Midbrain (tissue), 1 donor: ENCODE measurements at places on chromosomes 3 and 15.

- peak; percentile 40 for DNase-seq
Measured at GRCh38 chr3:160981217-160981938, 123.8 kb downstream of the B3GALNT1 start.

DNA sequence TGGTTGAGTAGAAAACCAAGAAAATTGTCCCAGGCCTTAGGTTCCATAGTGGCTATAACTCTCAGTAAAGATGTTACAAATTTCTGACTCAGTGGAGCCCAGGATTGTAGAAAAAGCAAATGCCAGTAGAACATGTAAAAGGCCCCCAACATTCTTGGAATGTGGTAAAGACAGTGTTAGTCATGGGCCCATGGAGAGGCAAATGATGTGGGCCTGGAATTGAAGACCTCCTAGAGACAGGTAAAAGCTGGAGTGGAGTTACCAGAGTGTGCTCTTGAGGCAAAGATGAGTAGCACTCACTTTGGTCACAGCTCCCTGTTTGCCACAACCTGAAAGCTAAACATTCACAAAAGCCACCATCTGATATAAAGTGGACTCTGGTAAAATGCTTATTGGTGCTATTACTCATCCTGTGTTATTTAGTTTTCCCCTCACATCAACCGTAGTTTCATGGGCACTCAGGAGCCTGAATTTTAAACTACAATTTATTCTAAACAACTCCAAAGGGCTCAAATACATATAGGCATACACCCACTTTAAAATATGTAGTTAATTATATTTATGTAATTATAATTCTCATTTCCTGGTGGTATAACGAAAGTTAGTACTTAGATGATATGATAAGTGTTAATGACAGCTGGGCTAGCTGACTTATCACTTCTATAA, 359.6 kb upstream of the NECTIN3 start:
- DNase-seq: no peak

DNA sequence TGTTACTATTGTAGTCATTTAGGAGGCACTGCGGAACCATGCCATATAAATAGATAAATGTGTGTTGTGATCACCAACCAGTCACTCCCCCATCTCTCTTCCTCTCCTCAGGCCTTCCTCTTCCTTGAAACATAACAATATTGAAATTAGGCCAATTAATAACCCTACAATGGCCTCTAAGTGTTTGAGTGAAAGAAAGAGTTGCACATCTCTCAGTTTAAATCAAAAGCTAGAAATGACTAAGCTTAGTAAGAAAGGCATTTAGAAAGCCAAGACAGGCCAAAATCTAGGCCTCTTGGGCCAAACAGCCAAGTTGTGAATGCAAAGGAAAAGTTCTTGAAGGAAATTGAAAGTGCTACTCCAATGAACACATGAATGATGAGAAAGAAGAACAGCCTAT, 8.1 kb upstream of the DNASE1L3 start:
- no peak for DNase-seq

DNA sequence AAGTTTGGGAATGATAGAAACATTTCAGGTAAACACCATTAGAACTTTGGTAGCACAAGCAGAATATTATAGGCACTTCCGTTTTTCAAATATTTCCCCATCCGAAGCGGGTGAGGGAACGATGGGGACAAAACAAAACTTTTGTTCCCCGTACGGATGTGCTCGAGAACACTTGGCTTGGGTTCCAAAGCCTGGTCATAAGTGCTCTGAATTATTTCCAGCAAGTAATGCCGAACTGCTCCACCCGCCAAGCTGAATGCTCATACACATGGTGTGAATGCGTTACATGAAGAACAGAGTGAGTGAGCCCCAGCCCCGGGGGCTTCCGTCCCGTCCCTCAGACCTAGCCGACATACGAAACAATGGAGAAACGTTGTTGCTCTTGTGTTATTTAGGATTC, 438.2 kb upstream of the ARRDC4 start:
- DNase-seq: no peak

- DNase-seq: no peak
Measured at GRCh38 chr3:37535526-37536432, 325.9 kb upstream of the CTDSPL start.

DNA sequence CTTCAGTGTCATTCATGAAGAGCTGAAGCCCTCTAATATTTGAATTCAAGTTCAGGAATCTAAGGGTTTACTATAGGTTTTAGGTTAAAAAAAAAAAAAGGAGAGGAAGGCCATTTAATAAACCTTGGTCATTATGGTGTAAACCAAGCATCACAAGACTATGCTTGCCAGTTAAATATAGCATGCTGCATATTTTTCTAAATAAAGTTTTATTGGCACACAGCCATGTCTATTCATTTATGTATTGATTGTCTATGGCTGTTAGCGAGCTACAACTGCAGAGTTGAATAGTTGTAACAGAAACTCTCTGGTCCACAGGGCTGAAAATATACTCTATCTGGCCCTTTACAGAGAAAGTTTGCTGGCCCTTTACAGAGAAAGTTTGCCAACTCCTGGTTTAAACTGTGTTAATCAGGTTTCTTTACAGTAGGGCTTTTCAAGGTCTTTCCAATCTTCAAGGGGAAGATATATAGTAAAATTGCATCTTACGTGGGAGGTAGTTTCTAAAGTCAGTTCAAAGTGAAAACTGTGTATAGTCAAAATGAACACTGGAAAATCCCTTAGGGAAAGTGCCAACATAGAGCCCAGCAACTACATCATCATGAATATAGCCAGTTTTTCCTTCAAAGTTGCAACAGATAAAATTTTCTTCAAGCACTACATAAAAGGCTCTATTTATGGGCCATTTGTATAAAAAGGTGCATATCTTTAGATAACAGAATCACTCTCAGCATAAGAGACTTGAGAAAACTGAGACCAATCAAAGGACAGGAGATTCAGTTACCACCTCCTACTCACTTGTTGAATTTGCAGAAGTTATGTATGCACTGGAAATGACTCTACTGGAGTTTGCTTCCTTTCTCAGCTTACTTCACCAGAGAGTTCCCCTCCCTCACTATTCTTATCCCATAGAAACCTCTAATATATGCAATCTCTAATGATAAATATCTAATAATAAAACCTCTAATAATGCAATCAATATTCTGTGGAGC, 49.7 kb upstream of the FRMD4B start:
- DNase-seq: no peak

GRCh38 chr3:76942101-76942500, 97.8 kb upstream of the ROBO2 start:
- DNase-seq: no peak

GRCh38 chr3:17055374-17056276, 170.9 kb downstream of the PLCL2 start:
- DNase-seq: no peak

- DNase-seq: no peak
Measured at GRCh38 chr15:41105348-41106334, 10.4 kb downstream of the INO80 start.

DNA sequence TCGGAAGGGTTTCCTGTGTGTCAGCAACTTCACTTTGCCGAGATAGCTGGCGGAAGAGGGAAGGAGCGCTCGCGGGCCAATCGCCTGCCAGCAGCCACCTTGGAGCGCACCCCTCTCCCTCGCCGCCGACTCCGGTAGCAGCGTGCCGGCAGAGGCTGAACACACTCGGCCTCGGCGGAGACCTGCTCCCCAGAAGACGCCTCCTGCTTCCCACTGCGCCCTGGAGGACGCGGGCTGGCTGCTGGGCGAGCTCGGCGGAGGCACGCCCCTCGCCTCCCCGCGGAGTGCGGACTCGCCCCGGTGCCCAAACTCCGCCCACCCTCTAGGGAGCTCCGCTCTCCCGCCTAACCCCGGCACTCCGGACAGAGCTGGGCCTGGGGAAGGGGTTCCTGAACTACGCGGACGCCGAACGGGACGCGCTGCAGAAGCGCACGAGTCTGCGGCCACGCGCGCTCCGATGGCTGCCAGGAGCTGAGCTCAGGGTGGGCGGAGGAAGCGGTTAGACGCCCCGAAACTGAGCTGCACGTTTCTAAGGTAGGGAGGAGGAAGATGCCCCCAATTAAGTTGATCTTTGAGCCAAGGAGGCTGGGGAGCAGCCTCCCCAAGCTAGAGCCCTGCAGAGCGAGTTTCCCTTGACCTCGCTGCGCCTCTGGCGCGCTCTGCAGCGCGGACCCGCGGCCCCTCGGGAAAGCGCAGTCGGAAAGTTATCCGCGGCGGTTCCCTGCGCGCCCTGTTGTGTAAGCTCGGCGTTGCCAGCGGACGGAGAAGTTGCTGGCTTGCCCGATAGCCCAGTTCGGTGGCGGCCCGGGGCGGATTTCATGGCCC, at the start of gene P2RY1:
Gene P2RY1, plus strand, starts transcription at position 356 of the 825 bp plus-strand sequence. CDS start 652 bp downstream, outside the sequence.
- peak; percentile 35 for DNase-seq

DNA sequence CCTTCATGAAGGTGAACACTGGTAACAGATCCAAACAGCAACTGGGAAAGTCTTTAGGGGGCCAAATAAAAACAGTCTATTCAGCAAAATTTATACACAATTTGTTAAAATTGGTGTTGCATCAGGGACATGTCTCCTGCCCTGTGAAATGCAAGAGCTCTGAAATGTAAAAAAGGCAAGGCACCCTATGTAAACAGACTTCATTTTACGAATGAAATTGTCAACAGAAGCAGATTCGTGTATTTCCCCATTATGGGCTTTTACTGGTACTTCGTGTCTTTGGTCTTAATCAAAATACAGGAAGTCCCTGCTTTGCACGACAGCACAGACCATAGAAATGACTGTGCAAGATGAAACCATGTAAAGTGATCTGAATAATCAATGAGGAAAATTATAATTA, 127.3 kb upstream of the THBS1 start:
- DNase-seq: no peak

DNA sequence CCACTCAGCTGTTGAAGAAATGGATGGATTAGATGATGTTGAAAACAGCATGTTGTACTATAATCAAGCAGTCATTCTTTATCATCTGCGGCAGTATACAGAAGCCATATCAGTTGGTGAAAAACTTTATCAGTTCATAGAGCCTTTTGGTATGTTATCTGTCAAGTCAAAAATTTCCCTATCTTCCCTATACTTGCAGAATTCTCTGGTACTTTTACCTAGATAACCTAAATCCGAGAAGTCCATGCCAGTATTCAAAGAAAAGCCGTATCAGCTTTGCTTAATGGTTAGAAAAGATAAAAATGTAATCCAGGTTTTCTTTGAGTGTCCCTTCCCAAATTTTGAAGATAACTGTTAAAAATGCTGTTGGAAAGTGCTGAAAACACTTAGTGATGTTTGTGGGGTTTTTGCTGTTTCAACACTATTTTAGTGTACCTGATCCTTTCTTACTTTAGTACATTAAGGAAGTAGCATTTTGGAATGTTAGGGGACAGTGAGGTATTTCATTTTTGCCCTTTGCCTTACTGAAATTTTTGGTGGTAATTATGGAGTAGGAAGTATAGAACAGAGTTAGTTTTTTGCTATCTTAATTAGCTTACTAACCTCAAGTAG, 23.8 kb downstream of the CNOT10 start:
- DNase-seq: no peak
